ENCODE measurements at places on chromosomes 16 and 17.

- DNase-seq: no peak
These were observed 298.1 kb upstream of the N4BP1 start for GRCh38 chr16:48907906-48908634.

- no peak for DNase-seq
These were observed 874.3 kb upstream of the EEF2KMT start for GRCh38 chr16:5971924-5972323.

GRCh38 chr17:76726776-76727718 is at the start of gene METTL23:
Gene METTL23, plus strand, starts transcription at chr17:76726839. Its CDS starts 2,872 bp downstream, at chr17:76729711.
- DNase-seq: no peak

DNA sequence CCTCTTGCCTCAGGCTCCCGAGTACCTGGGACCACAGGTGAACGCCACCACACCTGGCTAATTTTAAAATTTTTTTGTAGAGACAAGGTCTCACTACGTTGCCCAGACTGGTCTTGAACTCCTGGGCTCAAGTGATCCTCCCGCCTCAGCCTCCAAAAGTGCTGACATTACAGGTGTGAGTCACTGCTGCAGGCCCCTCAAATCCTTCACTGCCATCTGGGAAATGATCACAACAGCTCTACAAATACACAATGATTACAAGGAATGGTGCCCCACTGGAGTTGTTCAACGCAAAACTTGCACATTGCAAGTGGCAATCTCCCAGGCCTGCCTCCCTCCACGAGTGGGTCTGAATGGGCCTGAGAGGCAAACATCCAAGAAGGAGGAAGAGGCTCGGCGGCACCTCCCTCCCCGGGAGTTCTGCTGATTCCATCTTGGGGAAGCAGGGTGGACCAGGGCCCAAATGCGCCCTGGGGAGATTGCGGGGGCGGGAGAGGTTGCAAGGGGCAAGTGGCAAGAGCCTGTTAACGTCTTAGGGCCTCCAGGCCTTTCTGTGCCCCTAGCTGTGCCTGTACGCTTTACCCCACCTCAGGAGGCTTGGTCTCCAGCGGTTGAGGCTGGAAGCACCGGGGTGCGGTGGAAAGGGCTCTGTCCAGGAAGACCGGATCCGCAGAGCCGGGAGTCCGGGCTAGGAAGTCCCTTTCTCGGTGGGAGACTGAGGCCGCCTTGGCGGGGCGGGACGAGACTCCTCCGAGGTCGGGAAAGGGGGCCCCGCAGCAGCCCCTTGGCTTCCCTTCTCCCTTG is 656 bp upstream of the IGFBP4 start:
- no peak for DNase-seq

- no peak for DNase-seq
These were observed 26.6 kb upstream of the NAGLU start for GRCh38 chr17:42509409-42509808.

- DNase-seq: no peak
These were observed 41.9 kb downstream of the MEAK7 start for GRCh38 chr16:84462296-84463210.

- DNase-seq: no peak
These were observed 23.3 kb upstream of the CCL1 start for GRCh38 chr17:34386343-34386696.

GRCh38 chr16:14341324-14342225 is 270.5 kb downstream of the MRTFB start:
- no peak for DNase-seq

- DNase-seq: no peak
These were observed 62.9 kb downstream of the SMPD3 start for GRCh38 chr16:68385371-68385770.

DNA sequence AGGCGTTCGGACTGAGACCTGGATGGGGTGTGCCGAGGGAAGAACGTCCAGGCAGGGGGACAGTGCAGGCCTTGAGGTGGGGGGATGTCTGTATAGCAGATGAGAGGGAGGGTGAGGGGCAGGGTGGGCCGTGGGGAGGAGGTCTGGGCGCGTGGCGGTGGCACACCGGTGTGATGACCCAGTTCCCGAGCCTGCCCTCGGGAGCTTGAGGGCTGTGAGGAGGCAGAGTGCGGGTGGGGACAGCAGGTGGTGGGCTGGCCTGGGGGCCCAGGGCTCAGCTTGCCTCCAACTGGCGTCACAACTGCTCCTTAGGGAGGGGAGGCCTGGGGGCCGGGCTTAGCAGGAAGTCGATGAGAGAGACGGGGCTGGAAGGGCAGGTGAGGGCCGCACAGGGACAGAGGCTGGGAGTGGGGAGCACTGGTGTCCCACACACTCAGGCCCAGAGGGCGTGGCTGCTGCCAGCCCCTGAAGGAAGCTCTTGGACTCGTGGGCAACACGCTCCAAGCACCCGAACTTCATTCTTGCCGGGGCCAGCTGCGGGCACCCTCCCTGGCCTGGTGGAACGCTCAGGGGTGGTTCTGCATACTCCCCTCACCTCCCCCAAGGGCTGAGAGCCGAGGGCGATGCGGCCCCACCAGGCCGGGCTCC is 6.5 kb downstream of the CACNA1H start:
- no peak for DNase-seq

GRCh38 chr16:10561001-10561400 is 19.4 kb downstream of the EMP2 start:
- no peak for DNase-seq

- DNase-seq: no peak
These were observed 40.2 kb upstream of the METTL16 start for GRCh38 chr17:2551928-2552327.

GRCh38 chr17:63436523-63437110 is 9.5 kb downstream of the CYB561 start:
- no peak for DNase-seq

DNA sequence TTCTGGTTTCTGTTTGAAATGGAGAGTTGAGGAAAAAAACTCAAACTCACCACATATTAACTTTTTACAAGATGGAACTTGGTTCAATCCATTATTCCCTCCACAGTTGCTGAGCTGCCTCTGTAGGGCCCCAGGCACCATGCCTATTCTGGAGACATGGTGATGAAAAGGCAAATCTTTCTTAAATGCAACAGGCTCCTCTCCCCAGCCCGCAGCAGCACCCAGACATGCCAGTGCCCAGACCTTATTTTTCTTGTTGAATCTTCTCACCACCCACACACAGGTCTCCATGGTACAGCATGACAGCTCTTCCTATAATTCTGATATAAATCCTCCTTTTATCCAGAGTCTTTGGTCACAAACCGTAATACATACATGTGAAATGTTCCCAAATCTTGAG is 7.6 kb downstream of the CYTH1 start:
- no peak for DNase-seq

GRCh38 chr16:73056448-73056847 is 8.5 kb upstream of the ZFHX3 start:
- DNase-seq: no peak
